Stimulated activated CD8-positive, alpha-beta memory T cell treated with anti-CD3 and anti-CD28 coated beads, Interleukin-12 subunit alpha, Interleukin-12 subunit beta, amount 100 ng/mL, for 4 hours (primary cell): ENCODE measurements at places on chromosomes 3 and 15.

DNA sequence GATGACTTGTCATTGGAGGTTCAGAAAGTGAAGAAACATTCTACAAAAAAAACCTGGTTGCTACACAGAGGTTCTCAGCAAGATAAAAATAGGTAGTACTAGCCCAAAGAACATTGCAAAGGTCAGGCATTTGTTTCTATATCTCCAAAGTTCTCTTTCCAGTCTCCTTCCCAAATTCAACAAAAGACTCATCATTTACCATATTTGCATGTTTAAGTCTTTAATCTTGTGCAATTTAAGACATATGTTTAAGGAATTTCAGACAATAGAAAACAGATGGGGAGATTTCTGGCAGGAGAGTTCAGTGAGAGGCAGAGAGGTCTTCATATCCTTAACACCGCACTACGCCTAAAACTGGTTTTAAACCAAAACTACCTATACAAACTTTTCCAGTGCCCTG, 173.8 kb upstream of the THBS1 start:
- no peak for DNase-seq

- no peak for DNase-seq
Measured at GRCh38 chr3:98454929-98455328, 8.1 kb upstream of the OR5K1 start.

- DNase-seq = no peak
Measured at GRCh38 chr3:42685363-42685881, at the start of gene KLHL40. Gene KLHL40 (plus strand): TSS chr3:42685537. CDS start chr3:42685619, 82 bp downstream.

DNA sequence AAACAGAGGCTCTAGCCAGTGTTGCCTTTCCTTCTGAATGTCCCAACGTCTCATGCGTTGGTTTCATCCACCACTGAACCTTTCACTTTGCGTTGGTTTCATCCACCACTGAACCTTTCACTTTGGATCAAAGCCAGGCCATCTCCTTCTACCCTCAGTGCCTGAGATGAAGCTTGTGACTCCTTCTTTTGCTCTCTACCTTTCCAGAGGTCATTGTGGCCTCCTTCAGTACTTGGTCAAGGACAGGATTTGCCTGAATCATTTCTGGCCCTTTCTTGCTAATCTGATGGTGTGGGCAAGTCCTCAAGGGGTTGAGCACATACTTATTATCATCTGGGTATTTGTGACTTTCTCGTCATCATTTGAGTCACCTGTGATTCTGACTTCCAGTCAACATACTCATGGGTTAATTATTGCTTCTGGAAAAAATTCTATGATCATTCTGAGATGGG, 50.0 kb downstream of the SELENOT start:
- no peak for DNase-seq

DNA sequence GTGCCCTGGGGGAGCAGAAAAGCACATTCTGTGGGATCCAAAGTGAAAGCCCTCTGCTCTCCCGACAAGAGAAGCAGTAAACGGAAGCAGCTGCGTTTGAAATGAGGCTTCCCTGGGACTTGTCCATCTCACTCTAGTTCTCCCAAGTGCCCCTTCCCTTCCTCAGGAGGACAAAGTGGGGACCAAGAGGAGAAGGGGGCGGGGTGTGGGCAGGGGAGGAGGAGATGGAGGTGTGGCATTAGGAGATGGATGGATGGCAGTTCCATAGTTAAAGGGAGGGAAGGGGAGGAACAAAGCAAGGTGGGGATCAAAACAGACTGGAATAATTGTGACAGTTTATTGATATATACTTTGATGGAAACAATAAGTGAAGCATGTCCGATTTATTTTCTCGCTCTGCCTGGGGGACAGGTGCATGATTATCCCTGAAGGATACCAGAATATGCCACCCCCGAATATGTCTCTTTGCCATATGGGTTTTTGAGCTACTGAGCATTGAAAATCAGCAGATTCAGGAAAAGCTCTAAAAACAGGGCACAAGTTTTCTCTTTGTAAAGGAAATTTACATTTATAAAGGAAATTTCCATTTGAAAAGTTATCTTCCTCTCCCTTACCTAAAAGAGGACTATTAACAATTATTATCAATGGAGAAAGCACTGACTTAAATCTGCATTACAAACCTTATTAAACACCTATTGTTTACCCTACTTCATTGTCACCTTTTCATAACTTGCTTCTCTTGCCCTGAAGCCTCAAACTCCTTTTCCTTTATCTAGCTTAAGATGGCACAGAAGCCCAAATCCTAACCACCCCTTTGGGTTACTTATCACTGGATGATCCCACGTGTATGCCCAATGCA, 58.9 kb upstream of the DAZL start:
- DNase-seq = no peak

- DNase-seq = no peak
Measured at GRCh38 chr15:101173233-101174119, 78.4 kb downstream of the CHSY1 start.

DNA sequence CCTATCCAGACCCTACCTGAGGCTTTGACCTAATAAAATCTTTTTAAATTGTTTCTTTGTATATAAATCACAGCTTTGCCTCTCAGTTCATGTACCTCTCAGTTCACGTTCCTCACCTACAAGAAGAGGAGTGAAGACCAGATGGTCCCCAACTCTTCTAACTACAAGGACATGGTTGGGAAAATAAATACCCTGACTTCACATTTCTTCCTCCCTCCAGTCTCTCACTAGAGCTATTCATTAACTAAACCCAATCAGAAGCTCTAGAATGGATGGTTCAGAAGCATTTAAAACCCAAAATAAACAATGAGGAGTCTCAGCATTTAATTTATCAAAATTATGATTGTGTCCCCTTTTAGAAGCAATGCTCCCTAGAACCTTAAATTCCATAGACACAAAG, 97.3 kb upstream of the AGTR1 start:
- DNase-seq = no peak

GRCh38 chr15:100890051-100890720, 10.6 kb downstream of the ALDH1A3 start:
- no peak for DNase-seq

GRCh38 chr3:11900824-11901223, 54.1 kb upstream of the TAMM41 start:
- DNase-seq = no peak

- DNase-seq = no peak
Measured at GRCh38 chr15:38559636-38560307, 4.8 kb downstream of the RASGRP1 start.

DNA sequence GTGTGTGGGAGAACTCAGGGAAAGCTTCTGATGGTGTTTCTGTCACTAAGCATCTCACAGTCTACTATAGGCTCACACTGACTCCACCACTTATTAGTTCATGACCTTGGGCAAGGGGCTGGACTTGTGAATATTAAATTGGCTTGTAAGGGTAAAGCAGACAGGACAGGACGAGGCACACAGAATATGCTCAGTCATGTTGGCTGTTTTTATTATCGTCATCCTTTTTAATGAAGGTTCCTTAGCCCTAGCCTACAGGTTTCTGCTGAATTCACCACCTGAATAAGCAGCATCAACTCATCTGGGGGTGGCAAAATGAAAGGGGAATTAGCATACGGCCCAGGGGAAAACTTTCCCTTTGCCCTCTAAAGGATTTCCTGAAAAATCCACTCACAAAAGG, 39.6 kb upstream of the LIPC start:
- DNase-seq = no peak

GRCh38 chr15:38307251-38307650, 54.6 kb downstream of the SPRED1 start:
- no peak for DNase-seq

- DNase-seq = no peak
Measured at GRCh38 chr15:96230526-96231181, 99.8 kb upstream of the NR2F2 start.

DNA sequence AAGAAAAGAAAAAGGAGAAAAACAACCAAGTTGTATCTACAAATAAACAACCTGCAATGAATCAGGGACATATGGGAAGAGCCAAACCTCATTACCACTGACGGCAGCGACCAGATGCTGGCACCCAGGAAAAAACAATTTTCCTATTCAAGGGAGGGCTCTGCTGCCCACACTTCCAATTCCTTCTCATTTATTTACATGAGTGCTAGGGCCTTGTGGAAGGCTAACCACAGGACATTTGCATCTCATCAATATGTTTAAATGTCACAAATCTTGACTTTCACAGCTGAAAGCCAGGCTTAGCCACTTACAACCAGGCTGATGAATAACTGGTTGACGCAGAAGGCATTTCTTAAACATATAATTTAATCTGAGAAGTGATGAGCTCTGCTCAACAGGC, 36.0 kb downstream of the RFTN1 start:
- no peak for DNase-seq

DNA sequence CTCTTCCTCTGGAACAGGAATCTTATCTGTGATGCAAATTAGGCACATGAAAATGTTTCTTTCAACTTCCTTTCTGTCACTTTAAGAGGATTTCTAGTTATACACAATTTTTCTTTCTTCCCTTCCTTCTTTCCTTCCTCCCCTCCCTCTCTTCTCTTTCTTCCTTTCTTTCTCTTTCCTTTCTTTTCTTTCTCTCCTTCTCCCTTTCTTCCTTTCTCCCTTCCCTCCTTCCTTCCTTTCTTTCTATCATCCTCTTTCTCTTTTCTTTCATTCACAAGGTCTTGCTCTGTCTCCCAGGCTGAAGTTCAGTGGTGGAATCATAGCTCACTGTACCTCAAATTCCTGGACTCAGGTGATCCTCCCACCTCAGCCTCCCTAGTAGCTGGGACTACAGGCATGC, 18.0 kb upstream of the C2CD4B start:
- no peak for DNase-seq

- DNase-seq = no peak
Measured at GRCh38 chr15:95556866-95557225, 773.7 kb upstream of the NR2F2 start.

GRCh38 chr15:68284616-68285258, 7.2 kb downstream of the FEM1B start:
- no peak for DNase-seq

- DNase-seq = no peak
Measured at GRCh38 chr3:42122261-42123011, 31.3 kb downstream of the TRAK1 start.

DNA sequence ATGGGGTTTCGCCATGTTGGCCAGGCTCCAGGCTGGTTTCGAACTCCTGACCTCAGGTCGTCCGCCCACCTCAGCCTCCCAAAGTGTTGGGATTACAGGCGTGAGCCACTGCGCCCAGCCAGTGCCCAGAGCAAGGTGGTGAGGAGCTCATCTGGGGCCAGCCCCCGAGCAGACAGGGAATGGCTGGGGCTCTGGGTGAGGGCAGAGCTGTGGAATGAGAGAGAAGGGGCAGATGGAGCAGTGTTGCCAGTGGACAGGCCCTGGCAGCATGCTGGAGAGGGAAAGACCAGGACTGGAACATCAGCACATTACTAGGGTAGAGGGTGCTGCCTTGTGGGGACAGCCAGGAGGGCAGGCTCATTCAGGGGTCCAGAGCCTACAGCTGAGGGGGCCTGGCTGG, 37.1 kb upstream of the LIMD1 start:
- no peak for DNase-seq

GRCh38 chr15:62403164-62403809, 238.2 kb upstream of the C2CD4B start:
- DNase-seq = no peak

DNA sequence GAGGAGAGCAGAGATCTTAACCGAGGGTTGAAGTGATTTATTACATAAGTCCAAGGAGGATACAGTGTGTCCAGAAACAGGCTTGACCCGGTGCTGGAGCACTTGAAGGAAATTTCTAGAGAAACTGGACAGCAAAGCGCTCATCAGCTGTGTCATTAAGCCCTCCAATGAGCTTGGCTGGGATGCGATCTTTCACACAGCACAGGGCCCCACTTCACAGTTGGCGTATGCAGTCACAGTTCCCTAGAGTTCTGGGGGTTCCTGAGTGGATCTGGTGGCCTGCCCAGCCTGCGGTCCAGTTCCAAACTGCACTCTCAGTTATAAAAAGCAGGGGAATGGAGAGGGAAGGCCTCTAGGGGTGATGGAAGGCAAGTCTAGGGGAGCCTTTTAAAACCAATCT, 13.6 kb downstream of the ST8SIA2 start:
- no peak for DNase-seq

DNA sequence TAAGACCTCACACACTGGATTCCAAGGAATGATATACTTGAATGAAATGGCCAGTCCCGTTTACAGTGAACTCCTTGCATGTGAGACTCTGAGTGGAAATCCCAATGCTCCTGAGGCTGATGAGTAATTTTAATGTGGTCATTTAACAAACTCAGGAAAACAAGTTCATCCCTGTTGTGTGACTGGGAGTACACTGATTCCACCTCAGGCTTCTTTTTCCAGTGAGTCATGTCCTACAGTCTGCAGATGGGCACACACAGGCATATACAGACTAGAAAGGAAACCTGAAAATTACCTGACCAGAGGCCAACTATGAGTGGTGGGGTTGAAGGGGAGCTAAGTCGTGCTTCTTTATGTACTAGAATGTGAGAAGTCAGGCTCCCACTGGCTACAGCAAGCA, 5.8 kb downstream of the SQOR start:
- no peak for DNase-seq

DNA sequence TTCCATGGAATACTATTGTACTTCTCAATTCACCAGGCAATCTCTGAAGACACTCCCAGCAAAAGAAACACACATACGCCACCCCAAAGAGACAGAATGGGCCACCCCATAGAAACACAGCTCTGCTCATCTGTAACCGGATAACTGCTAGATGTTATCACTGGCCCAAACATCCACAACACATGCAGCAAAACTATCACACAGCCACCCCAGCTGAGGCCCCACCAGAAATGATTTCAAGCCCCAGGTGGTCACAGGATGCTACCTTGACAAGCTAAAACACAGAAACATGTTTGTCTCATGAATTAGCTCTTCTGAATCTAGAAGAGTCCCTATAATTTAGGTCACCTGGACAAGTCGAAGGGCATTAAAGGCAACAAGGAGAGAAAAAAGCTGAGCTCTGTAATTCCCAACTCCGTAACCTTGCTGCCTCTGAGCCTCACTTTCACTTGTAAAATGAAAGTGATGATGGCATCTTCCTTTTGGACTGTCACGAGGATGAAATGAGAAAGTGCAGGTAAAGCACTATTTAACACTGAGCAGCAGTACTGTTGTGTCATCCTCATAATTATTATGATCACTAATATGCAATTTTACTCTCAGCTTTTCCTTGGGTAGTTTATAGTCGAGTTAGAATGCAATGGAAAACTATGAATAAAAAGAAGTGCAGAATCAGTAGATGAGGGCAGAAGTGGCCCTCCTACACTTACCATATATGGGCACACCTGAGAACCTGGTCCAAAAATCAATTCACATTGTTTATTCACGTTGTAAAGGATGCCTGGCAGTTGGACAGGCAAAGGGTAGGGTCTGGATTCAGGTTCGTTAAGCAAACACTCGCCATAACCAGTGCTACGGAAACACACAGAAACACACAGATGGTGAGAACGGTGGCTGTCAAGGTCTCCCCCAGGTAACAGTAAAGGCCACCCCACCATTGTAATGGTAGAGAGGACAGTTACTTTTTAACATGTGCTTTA, 38.6 kb downstream of the ADAMTS9 start:
- DNase-seq = no peak

GRCh38 chr15:77493324-77493907, 72.7 kb downstream of the HMG20A start:
- DNase-seq = no peak

GRCh38 chr3:60809857-60810610, 441.2 kb downstream of the FHIT start:
- no peak for DNase-seq

GRCh38 chr3:128360705-128361271, 105.9 kb downstream of the DNAJB8 start:
- no peak for DNase-seq

- DNase-seq = no peak
Measured at GRCh38 chr3:37909067-37909911, 47.6 kb downstream of the CTDSPL start.
